ENCODE measurements at places on chromosomes 2 and 18.

DNA sequence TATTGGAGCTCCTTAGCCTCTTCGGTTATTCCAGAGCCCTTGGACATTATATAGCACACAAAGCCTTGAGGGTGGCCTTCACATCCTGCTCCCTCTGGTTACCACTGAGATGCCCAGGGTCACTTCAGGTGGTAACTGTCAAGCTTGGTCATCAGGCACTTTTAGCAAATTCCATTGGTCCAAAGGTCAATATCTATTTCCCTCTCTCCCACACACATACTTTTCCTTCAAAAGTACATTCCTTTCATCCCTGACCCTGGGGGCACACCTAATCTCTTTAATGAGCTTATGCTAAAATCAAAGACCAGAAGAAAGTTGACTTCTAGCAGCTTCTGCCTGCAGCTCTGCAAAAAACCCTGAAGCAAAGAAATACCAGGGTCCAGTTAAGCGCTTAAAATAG lies 172.0 kb upstream of the NRP2 start:
- no peak for DNase-seq

DNA sequence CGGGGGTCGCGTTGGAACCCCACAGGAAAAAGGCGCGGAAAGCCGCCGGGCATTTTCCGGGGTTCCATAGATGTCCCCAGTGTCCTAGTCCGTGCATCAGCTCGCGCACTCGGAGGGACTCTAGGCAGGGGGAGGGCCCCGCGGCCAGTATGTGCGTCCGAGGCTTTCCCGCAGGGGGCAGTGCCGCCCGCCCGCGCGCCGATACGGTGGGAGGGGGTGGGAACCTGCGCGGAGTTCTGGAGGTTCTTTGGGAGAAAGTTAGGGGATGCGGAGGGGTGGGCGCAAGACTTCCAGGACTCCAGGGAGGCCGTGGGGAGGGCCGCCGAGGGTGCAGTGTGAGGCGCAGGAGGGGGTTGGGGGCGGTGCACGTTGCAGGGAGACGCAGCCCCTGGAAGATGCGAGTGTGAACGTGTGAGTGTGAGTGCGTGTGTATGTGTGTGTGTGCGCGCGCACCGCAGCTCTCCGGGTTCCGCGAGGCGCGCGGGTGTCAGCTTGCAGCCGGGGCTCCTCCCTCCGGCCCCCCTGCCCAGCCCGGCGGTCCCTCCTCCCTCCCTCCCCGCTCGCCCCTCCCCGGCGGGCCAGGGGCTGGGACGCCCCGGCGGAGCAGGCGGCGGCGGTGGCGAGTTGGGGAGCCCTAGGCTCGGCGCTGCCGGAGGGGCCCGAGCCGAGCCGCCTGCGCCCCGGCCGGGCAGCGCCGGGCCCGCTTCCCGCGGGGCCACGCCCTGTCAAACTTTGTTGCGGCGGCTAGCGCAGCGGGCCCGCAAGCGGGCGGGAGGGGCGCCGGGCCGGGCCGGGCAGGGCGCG lies at the start of gene TCF7L1:
Gene TCF7L1, plus strand, starts transcription at position 559 of the 804 bp plus-strand sequence. CDS start 293 bp downstream, outside the sequence.
- no peak for DNase-seq

DNA sequence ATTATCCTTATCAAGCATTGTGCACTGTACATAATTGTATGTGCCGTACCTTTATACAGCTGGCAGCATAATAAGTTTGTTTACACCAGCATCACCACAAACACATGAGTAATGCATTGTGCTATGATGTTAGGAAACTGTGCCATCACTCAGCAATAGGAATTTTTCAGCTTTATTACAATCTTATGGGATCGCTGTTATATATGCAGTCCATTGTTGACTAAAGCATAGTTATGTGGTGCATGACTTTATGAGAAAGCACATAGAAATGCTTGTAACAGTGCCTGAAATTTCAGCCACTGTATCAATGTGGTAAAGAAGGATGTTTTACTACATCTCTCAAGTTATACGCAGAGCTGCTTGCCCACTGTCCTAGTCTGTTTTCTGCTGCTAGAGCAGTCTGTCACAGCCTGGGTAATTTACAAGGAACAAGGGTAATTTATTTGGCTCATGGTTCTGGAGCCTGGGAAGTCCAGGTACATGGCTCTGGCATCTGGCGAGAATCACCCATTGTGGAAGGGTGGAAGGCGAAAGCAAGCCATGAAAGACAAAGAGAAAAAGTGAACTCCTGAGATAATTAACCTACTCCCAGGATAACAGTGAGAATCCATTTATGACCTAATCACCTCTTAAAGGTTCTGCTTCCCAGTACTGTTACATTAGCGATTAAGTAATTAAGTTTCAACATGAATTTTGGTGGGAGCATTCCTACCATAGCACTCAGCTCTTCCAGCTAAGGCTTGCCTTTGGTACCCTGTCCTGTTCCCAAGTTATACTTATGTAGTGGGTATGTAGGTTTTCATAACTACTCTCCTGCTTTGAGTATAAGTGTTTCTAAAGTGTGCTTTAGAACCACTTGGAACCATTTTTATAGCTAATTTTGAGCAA lies 4.6 kb downstream of the MAP3K20 start:
- no peak for DNase-seq

GRCh38 chr2:231348704-231349373 lies 46.7 kb upstream of the B3GNT7 start:
- no peak for DNase-seq

- no peak for DNase-seq
Observed at GRCh38 chr2:172710584-172711047, 25.0 kb upstream of the RAPGEF4 start.

GRCh38 chr2:84880645-84881521 lies at the start of gene TRABD2A:
Gene TRABD2A (minus strand): TSS chr2:84881084. CDS start chr2:84881039, 45 bp downstream.
- no peak for DNase-seq

GRCh38 chr2:195514365-195514764 lies 142.7 kb upstream of the SLC39A10 start:
- DNase-seq: no peak

DNA sequence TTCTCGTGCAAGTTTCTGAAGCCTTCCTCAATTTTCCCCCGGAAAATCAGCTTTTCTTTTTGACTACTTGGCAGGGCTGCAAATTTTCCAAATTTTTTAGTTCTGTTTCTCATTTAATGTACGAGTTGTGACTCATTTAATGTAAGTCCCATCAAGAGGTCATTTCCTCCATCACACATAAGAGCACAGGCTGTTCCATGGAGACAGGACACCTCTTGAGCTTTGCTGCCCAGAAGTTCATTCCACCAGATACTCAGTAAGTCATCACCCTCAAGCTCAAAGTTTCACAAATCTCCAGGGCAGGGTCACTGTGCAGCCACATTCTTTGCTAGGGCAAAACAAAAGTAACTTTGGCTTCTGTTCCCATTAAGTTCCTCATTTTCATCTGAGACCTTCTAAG lies 101.5 kb upstream of the TEKT4 start:
- no peak for DNase-seq

DNA sequence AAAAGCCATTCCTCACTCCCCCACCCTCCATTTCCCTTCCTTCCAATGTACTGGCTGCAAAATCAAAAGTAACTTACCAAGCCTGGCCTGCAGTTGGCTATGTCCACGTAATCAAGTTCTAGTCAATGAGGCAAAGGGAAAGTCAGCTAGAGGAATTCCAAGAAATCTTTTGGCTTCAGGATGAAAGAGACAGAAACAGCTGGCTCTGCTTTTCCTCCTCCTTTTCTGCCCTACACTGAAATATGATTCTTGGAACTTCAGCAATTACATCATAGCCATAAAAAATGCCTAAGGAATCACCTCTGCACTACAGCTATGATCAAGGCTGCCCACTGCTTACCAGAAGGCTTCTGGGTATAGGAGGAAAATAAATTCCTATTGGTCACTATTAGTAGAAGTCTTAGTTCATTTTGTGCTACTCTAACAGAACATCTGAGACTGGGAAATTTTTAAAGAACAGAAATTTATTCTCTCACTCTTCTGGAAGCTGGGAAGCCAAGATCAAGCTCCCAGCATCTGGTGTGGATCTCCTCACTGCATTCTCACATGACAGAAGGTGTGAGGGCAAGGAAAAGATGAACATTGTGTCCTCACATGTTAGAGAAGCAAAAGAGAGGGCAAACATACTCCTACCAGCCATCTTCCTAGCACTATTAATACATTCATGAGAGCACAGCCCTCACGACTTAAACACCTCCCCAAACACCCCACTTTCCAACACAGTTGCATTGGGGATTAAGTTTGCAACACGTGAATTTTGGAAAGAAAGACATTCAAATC lies 219.9 kb downstream of the TMX3 start:
- DNase-seq: no peak

DNA sequence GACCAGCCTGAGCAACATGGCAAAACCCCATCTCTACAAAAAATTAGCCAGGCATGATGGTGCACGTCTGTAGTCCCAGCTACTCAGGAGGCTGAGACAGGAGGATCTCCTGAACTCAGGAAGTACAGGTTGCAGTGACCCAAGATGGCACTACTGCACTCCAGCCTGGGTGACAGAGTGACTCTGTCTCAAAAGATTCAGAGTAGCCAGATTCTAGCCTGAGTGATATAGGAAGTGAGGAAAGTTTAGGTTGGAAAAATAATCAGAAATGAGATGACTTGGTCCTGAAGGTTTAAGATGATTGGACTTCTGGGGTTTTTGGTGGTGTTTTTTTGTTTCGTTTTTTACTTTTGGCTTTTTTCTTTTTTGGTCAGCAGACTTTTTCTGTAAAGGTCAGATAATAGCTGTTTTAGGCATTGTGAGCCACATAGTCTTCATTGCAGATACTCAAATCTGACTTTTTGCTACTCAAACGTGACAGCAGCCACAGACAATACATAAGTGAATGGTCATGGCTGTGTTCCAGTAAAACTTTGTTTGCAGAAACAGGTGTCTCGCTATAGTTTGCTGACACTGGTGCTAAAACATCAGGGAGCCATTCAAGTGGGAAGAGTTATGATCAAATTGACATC lies 104.1 kb upstream of the UBXN4 start:
- no peak for DNase-seq

DNA sequence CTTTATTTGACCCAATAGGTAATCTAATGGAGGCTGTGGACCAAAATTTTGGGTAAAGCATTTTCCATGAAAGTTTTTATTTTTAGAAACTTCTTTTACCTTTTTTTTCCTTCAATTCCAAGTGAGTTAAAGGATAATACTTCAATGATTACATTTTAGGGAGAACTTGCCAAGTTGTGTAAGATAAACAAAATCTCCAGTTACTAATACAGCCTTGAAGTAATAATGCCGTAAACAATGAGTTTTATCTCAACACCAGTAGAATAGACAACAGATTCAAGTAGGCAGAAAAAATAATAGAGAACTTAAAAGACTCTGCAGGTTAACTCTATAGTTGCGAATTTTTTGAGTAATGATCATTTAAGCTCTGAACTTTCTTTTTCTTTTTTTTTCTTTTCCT lies 807.4 kb downstream of the CNTNAP5 start:
- no peak for DNase-seq

DNA sequence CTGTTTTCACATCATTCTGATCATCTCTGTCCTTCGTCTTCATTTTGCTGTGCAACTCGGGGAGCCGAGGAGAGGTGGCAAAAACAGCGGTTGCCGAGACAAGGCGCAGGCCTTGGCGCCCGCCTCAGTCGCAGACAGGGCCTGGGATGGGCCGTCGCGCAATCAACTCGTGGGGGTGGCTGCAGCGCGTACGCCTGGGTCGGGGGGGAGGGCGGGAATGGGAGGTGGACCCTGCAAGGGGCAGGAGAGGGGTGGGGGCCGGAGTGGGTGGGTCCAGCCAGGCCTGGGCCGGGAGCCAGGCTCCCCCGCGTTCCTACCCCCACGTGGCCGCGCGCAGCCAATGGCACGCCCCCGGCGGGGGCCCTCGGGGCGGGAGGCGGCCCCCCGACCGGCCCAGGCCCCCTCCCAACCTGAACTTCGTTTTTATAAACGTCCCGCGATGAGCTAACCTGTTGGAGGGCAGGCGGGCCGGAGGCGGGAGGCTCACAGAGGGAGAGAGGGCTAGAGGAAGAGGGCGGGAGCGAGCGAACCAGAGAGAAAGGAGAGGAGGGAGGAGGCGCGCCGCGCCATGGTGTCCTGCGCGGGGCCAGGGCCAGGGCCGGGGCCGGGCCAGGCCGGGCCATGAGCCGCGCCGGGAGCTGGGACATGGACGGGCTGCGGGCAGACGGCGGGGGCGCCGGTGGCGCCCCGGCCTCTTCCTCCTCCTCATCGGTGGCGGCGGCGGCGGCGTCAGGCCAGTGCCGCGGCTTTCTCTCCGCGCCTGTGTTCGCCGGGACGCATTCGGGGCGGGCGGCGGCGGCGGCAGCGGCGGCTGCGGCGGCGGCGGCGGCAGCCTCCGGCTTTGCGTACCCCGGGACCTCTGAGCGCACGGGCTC lies at the start of gene HOXD13:
Gene HOXD13, plus strand, starts transcription at position 452 of the 875 bp plus-strand sequence. Its CDS starts 170 bp downstream, at position 622.
- DNase-seq: no peak

- peak; percentile 30 for DNase-seq
Observed at GRCh38 chr18:58180738-58181353, 136.8 kb downstream of the NEDD4L start.

- no peak for DNase-seq
Observed at GRCh38 chr2:33136056-33136455, 189.3 kb downstream of the LTBP1 start.

GRCh38 chr2:177289824-177290628 lies 25.5 kb upstream of the NFE2L2 start:
- no peak for DNase-seq

DNA sequence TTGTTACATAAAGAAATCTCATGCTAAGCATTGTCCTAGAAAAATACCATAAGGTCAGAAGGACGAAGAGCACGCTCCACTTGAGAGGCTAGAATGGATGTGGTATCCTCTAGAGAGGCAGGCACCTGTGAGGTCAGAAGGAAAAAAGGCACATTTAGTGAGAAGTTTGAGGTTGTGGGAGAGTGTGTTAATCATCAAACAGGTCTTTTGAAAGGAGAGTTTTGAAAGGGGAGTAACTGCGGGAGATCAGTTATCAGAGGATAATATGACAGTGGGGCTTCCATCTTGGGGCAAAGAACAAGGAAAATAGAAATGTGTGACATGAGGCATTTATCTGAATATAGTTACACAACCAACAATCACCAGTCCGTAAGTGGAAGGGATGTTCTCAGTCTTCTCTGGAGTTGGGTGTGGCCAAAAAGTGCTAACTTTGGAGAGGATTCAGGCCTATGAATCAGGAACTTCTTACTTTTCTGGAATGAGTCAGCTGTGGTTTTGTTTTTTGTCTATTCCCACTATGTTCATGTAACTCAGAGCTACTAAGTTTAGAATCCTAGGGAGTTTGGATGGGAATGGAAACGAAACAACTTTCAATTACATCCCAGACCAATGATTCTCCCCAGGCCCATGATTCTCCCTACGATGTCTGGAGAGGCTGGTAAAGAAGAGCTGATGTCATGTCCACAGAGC lies 451.4 kb upstream of the ST6GAL2 start:
- DNase-seq: no peak
